ENCODE measurements at places on chromosomes 7 and 10.

GRCh38 chr7:6631605-6632004, 5.5 kb upstream of the ZNF316 start:
- DNase-seq = no peak

DNA sequence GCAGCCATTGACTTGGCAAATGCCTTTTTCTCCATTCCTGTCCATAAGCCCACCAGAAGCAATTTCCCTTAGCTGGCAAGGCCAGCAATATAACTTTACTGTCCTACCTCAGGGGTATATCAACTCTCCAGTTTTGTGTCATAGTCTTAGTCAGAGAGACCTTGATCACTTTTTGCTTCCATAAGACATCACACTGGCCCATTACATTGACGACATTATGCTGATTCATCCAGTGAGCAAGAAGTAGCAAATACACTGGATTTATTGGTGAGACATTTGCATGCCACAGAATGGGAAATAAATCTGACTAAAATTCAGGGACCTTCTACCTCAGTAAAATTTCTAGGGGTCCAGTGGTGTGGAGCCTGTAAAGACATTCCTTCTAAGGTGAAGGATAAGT, 649.7 kb upstream of the ANKRD30A start:
- DNase-seq = no peak

GRCh38 chr7:54812756-54813322, 53.8 kb upstream of the SEC61G start:
- no peak for DNase-seq

DNA sequence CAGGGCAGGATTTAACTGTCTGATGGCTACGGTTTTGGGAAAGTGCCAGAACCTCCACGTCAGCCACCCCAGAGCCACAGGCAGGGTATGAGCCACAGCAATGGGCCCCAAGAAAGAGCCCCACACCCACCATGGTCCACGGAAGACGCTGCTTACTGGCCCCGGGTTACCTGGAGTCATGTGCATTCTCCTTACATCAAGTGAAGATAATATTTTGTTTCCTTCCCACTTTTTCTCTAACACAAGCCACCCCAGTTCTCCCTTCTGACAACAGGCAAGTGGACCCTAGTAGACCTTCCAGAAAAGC, 67.1 kb downstream of the PRKAG2 start:
- no peak for DNase-seq

GRCh38 chr7:158125721-158126120, 461.9 kb downstream of the PTPRN2 start:
- no peak for DNase-seq

DNA sequence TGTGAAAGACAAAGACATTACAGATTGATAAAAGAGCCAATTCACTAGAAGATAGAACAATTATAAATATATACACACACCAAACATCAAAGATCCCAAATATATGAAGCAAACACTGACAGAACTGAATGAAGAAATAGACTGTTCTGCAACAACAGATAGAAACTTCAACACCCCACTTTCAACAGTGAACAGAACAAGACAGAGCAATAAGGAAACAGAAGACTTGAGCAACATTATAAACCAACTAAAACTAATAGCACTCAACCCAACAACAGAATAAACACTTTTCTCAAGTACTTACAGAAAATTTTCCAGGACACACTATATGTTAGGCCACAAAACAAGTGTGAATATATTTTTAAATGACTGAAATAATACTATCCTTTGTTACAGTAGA, 10.9 kb downstream of the CDCA7L start:
- DNase-seq = no peak

GRCh38 chr10:3136763-3137611, 35.6 kb downstream of the PITRM1 start:
- DNase-seq = peak; percentile 37

DNA sequence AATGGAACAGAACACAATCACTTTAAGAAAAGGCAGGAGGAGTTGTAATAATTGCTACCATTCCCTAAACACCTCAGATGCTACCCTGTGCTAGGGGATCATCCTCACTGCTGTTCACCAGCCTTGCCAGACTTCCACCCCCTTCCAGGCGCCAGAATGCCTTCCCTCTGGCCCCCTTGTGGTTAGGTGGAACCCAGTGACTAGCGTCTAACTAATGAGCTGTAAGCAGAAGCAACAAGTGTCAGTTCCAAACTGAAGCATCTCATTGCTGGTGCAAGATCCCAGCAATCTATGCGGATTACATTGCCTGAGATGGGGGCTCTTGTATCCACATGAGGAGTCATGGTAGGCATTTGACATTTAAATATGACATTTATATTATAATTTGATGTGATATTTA, 86.6 kb downstream of the FRMD4A start:
- no peak for DNase-seq

DNA sequence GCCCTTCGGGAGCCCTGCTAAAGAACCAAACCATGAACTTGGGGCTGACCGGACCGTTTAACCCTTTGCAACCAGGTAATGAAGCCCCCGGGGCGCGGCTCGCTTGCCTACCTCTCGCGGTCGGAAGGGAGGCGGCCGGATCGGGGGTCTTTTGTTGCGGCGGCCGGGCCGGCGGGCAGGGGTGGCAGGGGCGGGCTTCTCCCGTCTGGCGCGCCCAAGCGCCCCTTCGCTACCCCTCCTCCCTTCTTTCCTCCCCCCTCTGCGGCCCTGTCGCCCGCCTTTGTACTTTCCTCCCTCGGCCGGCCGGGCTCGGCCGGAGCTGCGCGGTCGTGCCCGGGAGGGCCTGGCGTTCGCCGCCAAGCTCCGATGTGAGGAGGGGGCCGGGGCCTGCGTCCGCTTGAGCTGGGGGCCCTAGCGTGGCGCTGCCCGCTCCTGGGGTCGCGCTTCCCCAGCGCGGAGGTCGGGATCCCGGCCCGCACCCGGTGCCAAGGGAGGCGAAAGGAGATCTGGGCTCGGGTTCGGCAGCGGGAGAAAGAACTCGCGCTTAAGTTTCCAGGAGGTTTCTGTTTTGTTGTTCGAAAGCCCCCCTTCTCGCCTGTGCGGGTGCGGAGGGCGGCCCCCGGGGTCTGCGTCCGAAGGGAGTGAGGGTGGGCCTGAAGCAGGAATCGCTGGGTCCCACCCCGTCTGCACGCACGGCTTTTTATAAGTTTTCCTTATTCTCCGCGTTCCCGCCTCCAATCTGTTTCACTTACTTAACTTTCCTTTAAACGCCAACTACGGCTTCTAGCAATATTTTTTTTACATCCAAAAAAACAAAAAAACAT, 436.8 kb upstream of the GALNT17 start:
- DNase-seq = no peak

GRCh38 chr10:75347186-75347585, 54.4 kb downstream of the ZNF503 start:
- DNase-seq = no peak

GRCh38 chr10:121137533-121137932, 286.4 kb downstream of the WDR11 start:
- no peak for DNase-seq

DNA sequence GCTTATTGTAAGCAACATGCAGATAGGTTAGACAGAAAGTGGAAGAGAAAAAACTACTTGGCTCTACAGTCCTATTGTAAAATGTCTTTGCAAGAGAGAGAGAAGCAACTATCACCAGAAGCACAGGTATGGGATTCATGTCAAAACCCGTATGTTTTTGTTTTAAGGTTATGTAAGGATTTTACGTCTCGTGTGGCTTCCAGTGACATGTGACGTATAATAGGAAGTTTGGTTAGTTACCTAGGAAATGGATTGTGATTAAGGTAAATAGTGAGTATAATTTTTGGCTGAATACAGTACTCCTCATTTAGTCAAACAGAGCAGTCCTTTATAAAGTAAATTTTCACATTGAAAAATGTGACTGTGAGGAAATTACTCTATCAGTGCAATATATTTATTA, 62.0 kb downstream of the PHF14 start:
- DNase-seq = no peak

GRCh38 chr10:19531324-19531723, 284.9 kb upstream of the PLXDC2 start:
- DNase-seq = no peak

GRCh38 chr7:31775556-31775955, 88.5 kb downstream of the PPP1R17 start:
- no peak for DNase-seq

GRCh38 chr10:90344226-90344625, 513.6 kb downstream of the HTR7 start:
- DNase-seq = no peak

- no peak for DNase-seq
Measured at GRCh38 chr10:51217505-51217904, 143.2 kb downstream of the PRKG1 start.

- DNase-seq = no peak
Measured at GRCh38 chr7:1944619-1945210, 274.6 kb downstream of the ELFN1 start.

- DNase-seq = peak; percentile 51
Measured at GRCh38 chr7:29193316-29194205, 1.0 kb upstream of the CHN2 start.

GRCh38 chr10:121687095-121687813, 89.0 kb upstream of the FGFR2 start:
- no peak for DNase-seq

DNA sequence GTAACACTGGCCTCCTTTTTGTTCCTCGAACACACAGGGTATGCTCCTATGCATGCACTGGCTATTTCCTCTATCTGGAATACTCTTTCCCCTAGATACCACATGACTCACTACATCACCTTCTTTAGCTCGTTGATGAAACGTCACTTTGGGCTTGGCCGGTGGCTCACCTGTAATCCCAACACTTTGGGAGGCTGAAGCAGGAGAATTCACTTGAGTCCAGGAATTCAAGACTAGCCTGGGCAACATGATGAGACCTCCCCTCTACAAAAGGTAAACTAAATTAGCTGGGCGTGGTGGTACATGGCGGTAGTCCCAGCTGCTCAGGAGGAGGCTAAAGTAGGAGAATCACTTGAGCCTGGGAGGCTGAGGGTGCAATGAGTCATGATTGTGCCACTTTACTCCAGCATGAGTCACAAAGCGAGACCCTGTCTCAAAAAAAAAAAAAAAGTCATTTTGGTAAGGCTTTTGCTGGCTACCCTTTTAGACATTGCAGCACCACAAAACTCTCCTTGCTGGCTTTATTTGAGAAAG, 14.5 kb downstream of the ANKIB1 start:
- no peak for DNase-seq

DNA sequence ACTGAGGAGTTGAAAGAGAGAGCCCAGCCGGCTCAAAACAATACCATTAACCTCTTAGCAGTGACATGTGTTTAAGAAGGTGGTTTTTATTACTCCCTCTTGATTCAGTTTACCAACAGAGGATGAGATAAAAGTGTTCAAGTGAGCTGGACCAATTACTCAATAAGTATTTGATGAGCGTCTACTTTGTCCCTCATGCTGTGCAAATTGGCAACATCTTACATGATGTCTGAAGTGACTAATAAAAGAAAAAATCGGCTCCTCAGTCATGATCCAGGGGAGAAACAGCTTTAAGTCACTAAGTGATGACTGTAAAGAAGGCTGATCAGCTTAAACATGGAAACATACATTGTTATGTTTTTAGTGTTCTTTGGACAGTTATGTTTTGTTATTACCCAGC, 7.8 kb downstream of the WNT16 start:
- no peak for DNase-seq

DNA sequence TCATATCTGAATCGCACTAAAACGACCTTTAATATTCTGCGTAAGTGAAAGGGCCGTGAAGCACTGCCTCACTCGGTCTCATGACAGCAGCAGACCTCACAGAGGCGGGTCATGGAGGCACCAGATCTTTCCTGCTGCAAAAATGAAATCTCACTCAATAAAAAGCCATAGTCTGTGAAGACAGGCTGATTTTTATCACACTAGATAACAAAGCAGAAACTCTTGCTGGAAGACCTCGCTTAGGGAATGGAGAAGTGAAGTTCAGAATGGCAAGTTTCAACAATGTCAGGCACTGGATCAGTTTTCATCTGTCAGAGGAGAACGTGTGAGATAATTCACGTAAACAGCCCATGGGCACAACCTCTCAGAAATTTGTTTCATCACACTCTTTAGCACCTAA, 8.0 kb downstream of the SEPHS1 start:
- no peak for DNase-seq

All from pons (tissue), 1 donor.